ENCODE measurements at places on chromosomes 2 and 18.

- DNase-seq, result no peak
Observed at GRCh38 chr2:11354363-11355154, 10.1 kb upstream of the ROCK2 start.

DNA sequence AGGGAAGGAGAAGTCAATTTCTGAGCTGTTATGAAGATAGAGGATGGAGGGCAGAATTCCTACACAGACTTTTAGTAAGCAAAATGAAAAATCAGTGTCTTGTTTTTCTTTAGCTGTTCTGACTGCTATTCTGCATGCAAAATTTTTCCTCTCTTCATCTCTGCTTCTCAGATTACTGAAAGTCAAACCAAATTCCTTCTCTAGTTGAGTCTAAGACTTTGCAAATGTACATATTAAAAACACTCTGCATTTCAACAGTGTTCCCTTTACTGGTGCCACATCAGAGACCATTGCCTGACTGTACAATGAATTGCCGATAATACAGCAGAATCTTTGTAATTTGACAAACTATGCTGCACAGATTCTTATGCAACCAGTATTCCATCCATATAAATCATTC, 198.8 kb downstream of the EXOC6B start:
- DNase-seq, result no peak

- DNase-seq, result no peak
Observed at GRCh38 chr2:208183526-208183925, 6.3 kb downstream of the C2orf80 start.

- no peak for DNase-seq
Observed at GRCh38 chr2:119494163-119494790, 30.0 kb downstream of the SCTR start.

DNA sequence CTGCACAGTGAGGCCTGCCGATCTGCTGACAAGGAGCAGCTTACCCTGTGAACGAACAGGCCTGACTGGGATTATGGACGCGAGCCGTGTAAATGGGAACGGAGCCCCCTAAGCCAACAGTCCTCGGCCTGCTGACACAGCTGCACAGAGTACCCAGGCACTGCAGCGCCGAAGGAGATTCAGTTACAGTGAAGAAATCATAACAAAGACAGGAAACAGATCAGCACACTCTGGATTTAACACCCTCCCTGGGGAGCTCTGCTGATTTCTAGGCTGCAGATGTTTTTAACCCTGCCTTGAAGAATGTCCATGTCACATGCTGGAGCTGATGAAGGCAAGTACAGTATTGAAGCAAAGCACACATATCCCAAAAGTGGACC, 43.4 kb downstream of the COLEC12 start:
- DNase-seq, result peak; percentile 87

All from NCI-H2171 treated with DMSO at 0.1 percent for 48 hours (cell line).